H1 (cell line): ENCODE measurements at places on chromosomes 4 and X. TPM values are rescaled to one million over a fixed set of nuclear protein-coding genes. Genes with fewer than 3 reads are reported as not detected.
A peak's percentile ranks its signal among the peaks of the same experiment; 100 is the strongest.

- no peak for DNase-seq
- H3K27me3 ChIP-seq, result peaks cover 17% of the 10 kb centered on the region; the same call in 1 of the 2 replicates
- H3K27ac ChIP-seq, result no peak overlapping the region
- peak overlapping the region; percentile 60 for H3K4me3 ChIP-seq
Observed at GRCh38 chrX:17377091-17377717, 2.2 kb downstream of the NHS start.

DNA sequence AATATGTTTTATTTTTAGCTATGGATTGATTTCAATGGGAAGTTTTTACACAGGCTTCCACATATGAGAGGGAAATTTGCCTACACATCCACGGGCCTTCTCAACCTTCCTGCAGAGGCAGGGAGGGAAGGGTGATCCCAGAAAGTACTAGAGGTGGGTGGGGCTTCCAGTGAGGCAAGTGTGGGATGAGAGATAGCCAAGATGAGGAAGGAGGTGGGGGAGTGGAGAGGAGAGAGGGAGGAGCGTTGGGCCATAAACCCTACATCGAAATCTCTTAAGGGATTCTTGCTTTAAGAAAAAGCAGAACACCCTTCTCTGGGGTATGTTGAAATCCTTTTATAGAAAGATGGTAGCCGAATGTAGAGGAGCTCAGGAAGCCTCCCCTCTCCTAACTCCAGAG lies 19.0 kb downstream of the NKX6-1 start:
- no peak for DNase-seq
- no peaks in the 10 kb centered on the region for H3K36me3 ChIP-seq
- H3K4me3 ChIP-seq, result no peak overlapping the region
- H3K4me1 ChIP-seq, result no peaks in the 10 kb centered on the region; the same call in 1 of the 2 replicates
- H3K27ac ChIP-seq, result no peak overlapping the region

DNA sequence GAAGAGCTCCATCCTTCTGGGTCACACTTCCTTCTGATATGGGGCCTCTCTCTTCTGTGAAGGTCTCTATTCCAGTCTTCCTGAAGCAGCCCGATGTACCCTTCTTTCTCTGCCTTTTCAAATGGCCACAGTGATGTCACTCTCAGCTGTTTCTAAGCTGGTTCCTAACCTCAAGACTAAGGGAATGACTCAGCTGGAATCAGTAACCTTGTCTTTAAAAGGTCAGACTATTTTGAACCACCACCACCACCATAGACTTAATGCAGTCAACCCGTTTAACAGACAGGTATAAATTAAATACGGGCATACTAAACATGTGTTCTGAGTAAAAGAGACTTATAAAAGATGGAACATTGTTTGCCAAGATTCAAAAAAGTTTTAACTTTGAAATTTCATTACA lies 121.0 kb downstream of the PPA2 start:
- H3K4me1 ChIP-seq, result no peaks in the 10 kb centered on the region
- H3K36me3 ChIP-seq, result no peaks in the 10 kb centered on the region
- no peaks in the 10 kb centered on the region for H3K27me3 ChIP-seq
- no peak for DNase-seq
- no peak overlapping the region for H3K4me3 ChIP-seq
- no peak overlapping the region for H3K27ac ChIP-seq

DNA sequence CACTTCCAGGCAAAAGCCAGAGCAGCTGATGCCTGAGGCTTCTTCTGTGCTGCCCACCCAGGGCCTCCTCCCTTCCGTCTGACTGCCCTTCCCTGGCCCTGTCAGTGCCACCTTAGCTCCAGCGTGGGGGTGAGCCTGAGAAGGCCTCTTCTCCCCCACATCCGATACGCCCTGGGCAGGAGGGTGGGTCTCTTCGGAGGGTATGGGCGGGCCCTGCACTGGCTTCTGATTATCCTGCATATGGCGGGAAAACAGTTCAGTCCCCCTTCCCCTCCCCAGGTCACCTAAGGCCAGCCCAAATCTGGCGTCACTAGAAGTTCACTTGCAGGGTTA lies 256.7 kb downstream of the FBXW7 start:
- no peaks in the 10 kb centered on the region for H3K27me3 ChIP-seq
- no peak overlapping the region for H3K4me3 ChIP-seq
- H3K27ac ChIP-seq, result no peak overlapping the region
- H3K36me3 ChIP-seq, result no peaks in the 10 kb centered on the region

Gene LDOC1
- 19.1 and 35.9 TPM in 2 replicates for polyA plus RNA-seq

Gene MMRN1
- polyA plus RNA-seq, result 0.02 TPM in 1 of 2 replicates, not detected in the other

Gene CCDC149
- 1.8 and 2.2 TPM in 2 replicates for polyA plus RNA-seq

Gene PAK3
- polyA plus RNA-seq, result 0.80 and 0.88 TPM in 2 replicates

Gene LANCL3
- 0.11 and 0.24 TPM in 2 replicates for polyA plus RNA-seq
